Right ventricle myocardium superior (tissue), 1 donor: ENCODE measurements at places on chromosomes 7 and 10. TPM values are rescaled to one million over a fixed set of nuclear protein-coding genes. Genes with fewer than 3 reads are reported as not detected.

DNA sequence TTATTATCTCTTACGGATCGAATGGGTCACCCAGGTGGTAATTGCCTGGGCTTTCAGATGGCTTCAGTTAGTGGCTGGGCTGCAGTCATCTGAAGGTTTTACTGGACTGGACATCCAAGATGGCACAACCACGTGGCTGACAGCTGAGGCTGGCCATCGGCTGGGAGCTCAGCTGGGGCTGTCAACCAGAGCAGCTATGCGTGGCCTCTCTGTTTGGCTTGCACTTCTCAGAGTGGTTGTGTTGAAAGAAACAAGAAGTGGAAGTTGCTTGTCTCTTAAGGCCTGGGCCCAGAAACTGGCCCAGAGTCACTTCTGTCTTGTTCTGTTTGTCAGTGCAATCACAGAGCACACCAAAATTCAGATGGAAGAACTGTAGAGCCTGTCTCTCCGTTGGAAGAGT is 5.7 kb upstream of the GDI2 start:
- DNase-seq, result no peak

DNA sequence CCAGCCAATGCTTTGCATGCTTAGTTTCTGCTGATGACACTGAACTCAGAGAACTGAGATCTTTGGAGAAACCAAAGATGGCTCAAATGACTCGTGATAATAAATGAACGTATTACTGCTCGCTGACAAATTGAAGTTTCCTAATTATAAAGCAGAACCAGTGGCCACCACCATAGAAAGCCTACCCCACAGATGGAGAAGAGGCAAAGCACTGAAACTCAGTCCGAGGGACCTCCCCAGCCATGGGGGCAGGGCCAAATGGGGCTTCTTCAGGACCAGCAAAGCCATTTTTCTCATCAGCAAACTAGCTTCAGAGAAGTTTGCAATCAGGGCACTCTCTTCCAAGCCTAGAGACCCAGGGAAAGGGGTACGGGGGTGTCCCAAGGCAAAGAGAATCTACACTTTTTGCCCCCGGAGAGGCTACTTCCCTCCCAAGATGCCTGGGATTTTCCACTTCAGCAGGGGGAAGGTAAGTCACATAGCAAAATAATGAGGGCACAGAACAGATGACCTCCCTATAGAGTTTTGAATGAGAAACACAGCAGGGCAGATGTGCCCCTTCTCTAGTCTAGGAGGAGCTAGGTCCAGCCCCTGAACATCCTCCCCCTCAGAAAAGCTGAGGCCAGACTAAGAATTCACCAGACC is 4.3 kb upstream of the IL6 start:
- DNase-seq, result no peak

GRCh38 chr7:128933180-128933891 is 4.4 kb upstream of the IRF5 start:
- DNase-seq, result peak; percentile 60

DNA sequence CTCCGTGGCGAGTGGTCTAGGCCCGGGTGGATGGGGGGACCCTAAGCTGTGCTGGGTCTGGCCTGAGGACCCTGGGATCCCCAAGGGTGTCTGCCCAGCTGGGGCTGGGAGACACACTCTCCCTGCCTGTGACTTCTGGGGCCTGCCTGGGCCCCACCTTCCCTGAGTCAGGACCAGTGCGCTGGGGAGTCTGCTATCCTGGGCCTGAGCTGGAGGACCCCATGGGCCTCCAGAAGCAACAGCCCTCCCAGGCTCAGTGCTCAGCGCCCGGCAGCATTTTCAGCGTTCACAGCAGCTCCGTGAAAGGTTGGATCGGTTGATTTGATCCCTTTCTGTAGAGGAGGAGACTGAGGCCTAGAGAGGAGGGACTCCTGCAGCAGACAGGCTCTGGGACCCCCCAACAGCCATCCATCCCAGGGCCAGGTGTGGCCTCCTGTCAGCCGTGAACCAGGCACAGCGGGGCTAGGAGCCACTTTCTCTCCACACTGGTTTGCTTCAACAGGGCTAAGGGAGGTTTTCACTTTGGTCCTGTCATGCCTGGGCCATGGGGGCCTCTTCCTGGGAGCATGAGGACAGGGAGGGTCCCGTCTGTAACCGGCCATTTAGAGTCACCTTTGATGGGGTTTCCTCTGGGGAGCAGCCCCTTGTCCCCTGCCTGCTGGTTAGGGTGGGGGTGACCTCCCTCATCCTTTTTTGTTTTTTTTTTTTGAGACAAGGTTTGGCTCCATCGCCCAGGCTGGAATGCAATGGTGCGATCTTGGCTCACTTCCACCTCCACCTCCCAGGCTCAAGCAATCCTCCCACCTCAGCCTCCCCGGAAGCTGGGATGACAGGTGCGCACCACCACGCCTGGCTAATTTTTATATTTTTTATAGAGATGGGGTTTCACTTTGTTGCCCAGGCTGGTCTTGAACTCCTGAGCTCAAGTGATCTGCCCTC is 12.4 kb downstream of the FOXL3 start:
- no peak for DNase-seq

DNA sequence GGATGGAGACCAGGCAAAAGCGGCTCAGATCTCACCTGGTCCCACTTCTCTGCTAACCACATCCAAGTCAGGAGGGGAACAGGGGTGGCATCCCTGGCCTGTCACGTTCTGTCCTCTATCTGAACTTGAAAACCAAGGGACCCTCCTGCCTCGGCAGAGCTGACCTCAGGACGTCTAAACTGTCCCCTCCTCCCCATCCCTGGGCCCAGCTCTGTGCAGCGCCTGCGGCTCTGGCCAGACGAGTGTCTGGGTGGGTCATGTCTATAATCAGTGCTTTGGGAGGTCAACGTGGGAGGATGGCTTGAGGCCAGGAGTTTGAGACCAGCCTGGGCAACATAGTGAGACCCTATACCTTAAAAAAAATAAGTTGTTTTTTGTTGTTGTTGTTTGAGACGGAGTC is 70.0 kb upstream of the ZNF479 start:
- no peak for DNase-seq

DNA sequence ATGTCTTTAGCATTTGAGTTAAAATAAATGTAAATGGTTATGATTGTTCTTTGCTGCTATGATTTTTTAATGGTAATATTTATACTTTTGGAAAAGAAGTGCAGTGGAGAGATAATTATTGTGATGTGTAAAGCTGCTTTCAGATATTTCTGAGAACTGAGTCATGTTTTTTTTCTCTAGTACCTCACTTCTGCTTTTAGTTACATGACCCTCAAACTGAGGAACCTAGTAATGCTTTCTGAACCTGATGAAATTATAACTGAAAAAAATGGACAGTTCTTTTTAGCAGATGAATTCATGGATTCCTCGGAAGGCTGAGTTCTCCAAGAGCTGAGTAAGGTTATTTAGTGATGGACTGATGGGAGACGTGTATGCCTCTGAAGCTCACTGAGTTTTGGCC is 167.8 kb downstream of the CDCA7L start:
- no peak for DNase-seq

GRCh38 chr7:110839866-110840265 is 251.1 kb upstream of the LRRN3 start:
- no peak for DNase-seq

DNA sequence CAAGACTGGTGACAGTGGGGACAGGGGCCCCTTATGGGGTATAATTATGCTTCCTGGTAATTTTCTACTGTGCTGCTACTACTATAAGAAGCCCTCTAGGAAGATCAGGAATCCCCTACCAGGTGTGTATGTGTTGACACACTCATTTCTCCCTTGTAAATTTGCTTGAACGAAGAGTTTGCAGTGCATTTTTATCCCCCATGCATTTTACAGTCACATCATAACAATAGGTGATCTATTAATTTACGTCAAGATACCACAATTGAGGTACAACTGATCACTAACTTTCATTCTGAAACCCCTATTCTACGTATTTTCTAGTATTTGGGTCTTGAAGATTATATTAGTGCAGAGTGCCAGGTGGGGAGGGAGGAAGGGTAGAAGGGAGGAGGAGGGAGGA is 252.2 kb downstream of the NSUN6 start:
- DNase-seq, result no peak

PDE6C gene
- total RNA-seq, result not detected

KAZALD1 gene
- 5.0 TPM for total RNA-seq
